Activated T-cell treated with anti-CD3 and anti-CD28 coated beads for 1 hour (primary cell): ENCODE measurements at places on chromosomes 16 and 17.

DNA sequence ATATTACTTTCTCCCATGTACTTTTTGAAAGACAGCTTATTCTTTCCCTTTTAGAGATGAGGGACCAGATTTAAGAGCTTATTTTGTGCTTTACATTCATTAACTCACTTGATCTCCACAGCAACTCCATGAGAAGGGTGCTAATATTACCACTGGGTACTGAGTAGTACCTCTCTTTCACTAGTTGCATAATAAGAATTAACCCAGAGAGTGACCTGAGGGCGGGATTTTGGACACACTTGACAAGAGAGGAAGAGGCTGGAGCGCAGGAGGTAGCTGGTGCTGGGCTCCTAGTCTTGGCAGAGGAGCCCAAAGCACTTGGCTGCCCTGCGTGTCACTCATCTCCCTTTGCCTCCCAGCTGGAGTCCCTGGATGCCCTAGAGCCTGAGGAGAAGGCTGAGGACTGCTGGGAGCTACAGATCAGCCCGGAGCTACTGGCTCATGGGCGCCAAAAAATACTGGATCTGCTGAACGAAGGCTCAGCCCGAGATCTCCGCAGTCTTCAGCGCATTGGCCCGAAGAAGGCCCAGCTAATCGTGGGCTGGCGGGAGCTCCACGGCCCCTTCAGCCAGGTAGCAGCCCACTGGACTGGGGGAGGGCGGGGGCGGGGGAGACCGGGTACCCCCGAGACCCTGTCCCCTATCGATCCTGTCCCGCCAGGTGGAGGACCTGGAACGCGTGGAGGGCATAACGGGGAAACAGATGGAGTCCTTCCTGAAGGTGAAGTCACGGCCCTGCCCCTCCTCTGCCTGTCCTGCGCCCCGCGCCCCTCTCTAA is 1.7 kb upstream of the MAZ start:
- no peak for DNase-seq

DNA sequence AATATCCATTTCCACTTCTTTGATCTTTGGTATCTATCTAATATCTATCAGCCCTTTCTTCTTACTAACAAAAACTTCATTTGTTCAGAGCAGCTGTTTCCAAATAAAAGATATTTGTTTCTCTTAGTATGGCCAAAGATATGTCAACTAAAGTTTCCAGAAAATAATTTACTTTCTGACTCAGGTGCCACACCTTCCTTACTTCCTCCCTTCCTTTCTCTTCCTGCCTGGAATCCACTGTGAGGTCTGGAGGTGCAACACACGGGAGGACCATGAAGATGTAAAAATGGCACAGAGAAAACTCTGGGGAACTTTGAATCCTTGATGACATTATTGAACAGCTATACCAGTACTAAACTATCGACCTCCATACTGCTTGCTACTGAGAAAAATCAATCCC is 14.0 kb downstream of the MED13 start:
- DNase-seq, result no peak

DNA sequence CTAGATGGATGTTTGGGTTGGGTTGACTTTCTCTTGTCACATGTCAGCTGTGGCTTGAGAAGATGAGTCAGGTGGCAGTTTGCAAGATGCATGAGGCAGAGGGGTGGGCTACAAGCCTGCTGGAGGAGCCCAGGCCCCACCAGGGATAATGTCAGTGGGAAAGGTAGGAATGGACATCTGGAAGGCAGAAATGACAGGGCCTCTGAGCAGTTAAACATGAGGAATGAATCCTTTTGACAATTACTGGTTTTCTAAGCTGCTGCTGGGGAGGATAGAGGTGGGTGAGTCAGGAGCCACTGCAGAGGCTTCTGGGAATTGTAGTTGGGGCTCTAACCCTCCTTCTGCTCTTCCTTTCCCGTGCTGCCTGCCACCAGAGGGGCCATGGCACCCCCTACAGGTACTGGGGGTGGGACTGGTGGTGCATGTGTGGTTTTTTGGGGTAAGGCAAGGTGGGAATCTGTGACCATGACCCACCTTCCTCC is 15.7 kb downstream of the SLC52A1 start:
- peak; percentile 30 for DNase-seq

DNA sequence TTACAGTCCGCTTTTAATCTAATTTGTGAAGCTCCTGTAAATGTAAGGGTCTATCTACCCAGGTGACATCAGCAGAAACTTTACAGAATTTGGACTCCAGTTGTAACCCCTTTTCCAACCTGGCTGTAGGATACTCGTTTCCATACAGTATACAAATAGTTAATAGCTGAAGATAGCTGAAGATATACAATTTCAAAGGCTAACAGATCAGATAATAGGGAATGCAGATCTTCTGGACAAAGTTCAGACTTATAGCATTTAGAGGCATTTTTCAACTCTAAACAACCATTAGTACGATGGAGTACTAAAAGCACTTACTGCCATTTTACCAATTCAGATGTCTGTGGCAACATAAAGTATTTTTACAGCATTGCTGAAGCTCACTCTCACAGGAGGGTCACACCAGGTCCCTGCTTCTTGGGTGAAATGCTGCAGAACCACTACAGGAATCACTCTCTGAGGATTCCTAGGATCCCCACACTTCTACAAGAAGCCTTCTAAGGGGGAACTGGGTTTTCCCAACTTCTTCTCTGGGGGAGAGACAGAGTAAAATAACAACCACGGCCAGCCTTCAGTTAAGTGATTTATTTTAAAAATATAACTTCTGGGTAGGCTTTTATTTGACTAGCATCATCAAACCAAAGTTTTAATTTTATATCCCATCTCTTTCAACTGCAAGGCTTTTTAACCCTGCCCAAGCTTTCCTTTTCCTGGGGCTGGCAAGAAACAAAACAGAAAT is 2.9 kb downstream of the VEZF1 start:
- DNase-seq, result no peak

DNA sequence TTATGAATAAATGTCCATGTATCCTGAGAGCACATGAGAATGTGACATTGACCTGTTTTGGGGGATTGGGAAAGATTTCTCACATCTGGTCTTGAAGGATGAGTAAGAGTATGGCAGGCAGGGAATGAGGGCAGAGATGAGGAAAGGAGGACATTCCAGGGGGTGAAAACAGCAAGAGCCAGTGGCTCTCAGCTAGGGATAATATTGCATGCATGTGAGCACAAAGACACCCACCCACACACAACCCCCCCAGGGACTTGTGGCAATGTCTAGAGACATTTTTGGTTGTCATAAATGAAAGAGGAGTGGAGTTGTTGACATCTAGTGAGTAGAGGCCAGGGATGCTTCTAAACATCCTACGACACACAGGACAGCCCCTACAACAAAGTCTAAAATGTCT is 6.0 kb downstream of the MYO1D start:
- DNase-seq, result no peak

DNA sequence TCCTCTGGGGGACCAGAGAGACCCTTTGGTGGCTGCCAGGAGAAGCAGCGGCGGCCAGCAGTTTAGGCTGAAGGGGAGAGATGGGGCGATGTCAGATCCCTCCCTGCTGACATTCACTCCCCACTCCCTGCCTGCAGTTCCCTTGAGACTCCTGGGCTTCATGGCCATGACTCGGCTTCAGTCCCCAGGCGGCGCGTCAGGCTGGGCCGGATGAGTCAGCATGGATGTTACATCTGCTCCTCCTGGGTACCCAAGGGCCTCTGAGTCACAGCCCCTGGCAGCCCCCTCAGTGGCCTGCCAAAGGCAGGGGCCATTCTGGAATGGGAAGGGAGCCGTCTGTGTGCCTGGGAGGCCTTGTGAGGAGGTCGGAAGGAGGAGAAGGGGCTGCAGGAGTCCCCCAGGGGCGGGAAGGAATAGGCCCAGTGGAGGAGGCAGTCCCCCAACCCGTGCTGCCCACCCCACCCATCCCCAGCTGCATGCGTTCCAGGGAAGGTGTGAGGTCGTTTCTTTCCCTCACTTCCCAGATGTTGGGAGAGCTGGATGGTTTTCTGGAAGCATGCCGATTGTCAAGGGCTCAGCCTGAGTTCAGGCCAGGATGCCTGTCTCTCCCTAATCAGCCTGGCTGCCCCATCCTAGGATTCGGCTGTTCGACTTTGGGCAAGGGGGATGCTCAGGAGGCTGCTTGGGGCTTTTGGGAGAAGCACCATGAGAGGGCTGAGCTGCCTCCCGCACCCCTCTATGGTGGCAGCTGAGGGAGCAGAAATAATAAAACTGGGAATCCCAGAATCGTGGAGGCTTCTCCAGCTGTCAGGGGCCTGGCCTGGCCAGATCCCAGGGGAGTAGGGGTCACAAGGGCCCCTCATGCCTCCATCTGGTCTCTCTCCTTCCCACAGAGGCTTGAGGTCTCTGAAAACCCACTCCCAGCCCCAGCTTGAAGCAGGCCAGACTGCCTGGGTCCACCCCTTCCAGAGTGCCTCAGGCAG is 9.7 kb downstream of the RHBDL3 start:
- no peak for DNase-seq
